ENCODE measurements at places on chromosomes 16 and 17. TPM values are rescaled to one million over a fixed set of nuclear protein-coding genes. Genes with fewer than 3 reads are reported as not detected.

Gene TM4SF5
- total RNA-seq, result not detected

GRCh38 chr17:75308732-75309629 is 19.7 kb upstream of the SLC25A19 start:
- DNase-seq, result peak; percentile 82

Gene MT1E
- total RNA-seq, result 49.6 TPM

GRCh38 chr16:21283521-21284289 is 5.6 kb upstream of the CRYM start:
- DNase-seq, result peak; percentile 76

GRCh38 chr17:77423589-77424451 is 283.1 kb downstream of the SEC14L1 start:
- DNase-seq, result no peak
